ENCODE measurements at places on chromosomes 5 and 9.

DNA sequence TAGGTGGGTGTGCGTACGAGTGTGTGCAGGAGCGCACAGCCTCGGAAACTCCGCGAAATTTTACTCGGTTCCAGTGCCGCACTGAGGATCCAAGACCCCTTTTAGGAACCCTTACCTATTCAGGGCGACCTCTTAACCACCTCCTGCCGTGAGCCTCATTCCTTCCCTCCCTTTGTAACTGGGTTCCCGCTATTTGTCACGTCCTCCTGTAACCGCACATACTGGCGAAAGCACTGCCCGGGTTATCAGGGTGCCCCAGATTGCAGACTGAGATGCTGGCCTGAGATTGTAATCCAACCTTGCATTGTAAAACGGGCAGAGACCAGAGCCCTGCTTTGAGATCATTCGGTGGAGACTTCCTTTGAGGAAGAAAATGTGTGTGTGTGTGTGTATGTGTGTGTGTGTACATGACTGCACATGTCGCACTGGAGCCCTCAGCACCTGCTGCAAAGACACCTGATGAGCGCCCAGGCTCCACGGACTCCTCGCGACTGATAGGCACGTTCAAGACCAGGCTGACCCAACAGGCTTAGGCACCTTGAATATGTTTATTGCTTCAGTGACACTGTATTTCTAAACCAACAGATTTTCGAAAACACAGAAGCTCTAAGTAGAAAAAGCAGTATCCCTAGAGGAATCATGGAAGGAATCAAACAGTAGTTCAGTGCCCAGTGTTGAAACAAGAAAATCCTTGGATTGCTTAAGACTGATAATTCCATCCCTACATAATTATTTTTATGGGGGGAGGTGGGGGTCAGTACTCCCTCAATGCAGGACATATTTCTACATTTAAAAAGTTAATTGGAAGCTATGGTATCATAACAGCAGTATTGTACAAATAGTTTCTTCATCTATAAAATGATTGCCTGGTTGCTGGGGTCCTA lies 86.5 kb upstream of the TNFAIP8 start:
- DNase-seq, result peak; percentile 57

DNA sequence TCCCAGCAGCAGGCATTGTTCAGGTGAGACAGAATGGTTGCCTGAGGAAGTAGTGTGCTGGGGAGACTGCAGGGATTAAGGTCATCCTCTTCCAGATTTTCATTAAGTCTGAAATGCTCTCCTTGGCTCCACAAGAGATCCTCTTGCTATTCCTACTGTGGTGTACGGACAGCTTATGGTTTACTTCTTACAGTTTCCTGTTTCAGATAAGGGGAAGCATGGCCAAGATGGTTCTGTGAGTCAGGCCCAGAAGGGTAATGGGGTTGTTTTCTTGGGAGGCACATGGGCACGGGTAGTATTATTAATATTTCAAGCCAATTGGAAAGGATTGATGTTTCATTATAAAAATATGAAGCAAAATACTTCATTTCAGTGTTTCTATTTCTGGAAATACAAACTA lies 42.9 kb downstream of the GLRX start:
- DNase-seq, result no peak

GRCh38 chr5:75335952-75336614 lies 937 bp upstream of the HMGCR start:
- DNase-seq, result no peak

- DNase-seq, result no peak
These were observed 144.1 kb downstream of the PLPPR1 start for GRCh38 chr9:101172616-101173015.

- DNase-seq, result no peak
These were observed 97.5 kb downstream of the HSPA4 start for GRCh38 chr5:133149345-133149744.

GRCh38 chr5:137195483-137195882 lies 303.6 kb downstream of the SPOCK1 start:
- DNase-seq, result no peak

DNA sequence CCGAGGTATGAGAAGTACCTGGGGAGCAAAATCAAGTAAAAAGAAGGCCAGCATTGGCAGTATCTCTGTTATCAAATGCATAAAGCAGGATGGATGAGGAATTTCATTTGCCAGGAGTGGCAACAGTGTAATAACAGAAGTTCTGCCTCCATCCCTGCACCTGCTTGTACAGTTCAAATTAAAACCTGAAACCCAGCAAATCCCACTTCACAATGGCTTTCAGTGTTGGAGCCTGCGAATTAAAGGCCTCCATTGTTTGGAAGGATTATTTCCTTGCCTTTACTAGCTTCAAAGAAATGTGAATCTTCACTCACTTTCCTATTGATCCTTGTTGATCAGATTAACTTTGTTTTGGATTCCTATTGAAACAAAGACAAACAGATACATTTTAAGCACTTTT lies 31.5 kb upstream of the IRX1 start:
- DNase-seq, result no peak

GRCh38 chr9:70677055-70677735 lies 262.7 kb upstream of the KLF9 start:
- DNase-seq, result no peak

DNA sequence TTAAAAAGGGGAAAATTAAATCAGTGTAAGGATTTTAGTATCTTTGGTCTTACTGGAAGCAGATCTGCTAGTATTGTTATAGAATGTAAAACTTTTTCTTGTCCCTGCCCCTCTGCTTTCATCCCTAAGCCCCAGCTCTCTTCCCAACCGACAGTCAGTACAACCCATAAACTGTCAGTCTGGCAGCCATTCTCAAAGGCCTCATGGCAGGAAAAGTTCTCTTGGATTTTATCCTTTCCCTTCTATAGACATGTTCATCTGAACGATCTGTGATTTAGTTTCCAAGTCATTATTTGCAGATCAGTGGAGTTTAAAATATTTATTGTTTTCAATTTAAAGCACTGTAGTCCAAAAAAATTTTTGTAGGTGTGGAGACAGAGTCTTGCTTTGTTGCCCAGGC lies 39.2 kb downstream of the ARRDC3 start:
- DNase-seq, result no peak

- DNase-seq, result no peak
These were observed 11.0 kb downstream of the TCOF1 start for GRCh38 chr5:150368526-150368925.

GRCh38 chr5:36777105-36777757 lies 99.3 kb upstream of the NIPBL start:
- no peak for DNase-seq

- DNase-seq, result no peak
These were observed 84.7 kb upstream of the TBC1D2 start for GRCh38 chr9:98339987-98340800.

DNA sequence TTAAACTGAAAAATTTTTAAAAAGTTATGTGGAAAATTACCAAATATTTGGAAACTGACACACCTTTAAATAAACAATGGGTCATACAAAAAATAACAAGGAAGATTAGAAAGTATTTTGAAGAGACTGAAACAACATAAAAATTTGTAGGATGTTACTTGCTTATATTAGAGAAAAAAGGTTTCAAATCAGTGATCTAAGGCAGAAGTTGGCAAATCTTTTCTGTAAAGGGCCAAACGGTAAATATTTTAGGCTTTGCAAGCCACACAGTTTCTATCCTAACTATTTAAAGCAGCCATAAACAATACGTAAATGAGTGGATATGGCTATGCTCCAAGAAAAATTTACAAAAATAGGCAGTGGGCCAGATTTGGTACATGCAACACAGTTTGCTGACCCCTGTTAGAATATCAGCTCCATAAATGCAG lies 81.3 kb downstream of the OXCT1 start:
- DNase-seq, result no peak

- DNase-seq, result no peak
These were observed 93.9 kb downstream of the YTHDC2 start for GRCh38 chr5:113607361-113607760.

GRCh38 chr5:106757672-106758071 lies 913.1 kb downstream of the EFNA5 start:
- no peak for DNase-seq

DNA sequence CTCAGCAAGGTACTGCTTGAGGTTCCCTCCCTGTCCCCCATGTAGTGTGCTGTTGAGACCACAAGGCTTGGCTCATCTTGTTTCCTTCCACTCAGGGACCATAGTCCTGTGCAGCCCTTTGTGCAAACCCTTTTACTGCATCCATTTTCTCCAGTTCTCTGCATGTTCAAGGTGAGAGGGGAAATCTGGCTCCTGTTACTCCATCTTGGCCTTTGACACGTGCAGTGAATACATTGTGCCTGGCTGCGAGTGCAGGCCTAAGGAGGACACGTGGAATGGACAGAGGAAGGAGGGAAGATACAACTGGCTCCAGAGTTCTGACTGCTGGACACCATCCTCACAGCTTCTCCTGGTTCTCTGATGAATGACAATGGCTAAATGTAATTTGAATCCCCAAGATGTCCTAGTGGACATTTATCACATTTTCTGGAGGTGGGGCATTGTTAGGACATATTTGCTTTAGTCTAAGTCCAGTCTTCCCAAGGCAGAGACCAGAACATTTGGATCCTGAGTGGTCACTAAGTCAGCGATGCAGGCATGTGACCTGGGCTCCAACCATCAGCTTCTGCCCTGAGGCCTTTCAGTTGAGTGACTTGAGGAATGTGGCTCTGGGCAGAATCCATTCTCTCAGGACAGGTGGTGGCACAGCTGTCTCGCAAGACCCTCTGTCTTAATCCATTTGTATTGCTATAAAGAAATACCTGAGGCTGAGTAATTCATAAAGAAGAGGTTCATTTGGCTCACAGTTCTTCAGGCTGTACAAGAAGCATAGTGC lies 189.0 kb upstream of the DAP start:
- no peak for DNase-seq

GRCh38 chr5:2698581-2698980 lies 52.9 kb downstream of the IRX2 start:
- no peak for DNase-seq

GRCh38 chr9:105975886-105976645 lies 281.7 kb downstream of the TMEM38B start:
- no peak for DNase-seq

DNA sequence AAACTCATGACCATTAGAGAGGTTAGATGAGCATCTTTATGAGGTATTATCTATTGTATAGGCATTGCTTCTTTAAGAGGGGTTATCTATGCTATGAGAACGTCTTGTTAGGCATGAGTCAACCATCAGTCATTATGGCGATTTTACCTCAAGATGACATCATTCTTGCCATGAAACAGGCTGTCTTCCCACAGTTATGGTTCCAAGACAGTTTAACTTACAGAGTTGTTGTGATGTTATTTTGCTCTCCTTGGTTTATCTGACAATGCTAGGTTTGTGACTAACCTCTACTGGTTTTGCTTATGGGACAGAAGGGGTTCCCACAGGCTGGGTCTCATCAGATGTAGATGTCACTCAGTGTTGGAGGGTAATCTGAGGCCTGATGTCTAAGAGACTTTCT lies 1864.7 kb upstream of the ACO1 start:
- no peak for DNase-seq

DNA sequence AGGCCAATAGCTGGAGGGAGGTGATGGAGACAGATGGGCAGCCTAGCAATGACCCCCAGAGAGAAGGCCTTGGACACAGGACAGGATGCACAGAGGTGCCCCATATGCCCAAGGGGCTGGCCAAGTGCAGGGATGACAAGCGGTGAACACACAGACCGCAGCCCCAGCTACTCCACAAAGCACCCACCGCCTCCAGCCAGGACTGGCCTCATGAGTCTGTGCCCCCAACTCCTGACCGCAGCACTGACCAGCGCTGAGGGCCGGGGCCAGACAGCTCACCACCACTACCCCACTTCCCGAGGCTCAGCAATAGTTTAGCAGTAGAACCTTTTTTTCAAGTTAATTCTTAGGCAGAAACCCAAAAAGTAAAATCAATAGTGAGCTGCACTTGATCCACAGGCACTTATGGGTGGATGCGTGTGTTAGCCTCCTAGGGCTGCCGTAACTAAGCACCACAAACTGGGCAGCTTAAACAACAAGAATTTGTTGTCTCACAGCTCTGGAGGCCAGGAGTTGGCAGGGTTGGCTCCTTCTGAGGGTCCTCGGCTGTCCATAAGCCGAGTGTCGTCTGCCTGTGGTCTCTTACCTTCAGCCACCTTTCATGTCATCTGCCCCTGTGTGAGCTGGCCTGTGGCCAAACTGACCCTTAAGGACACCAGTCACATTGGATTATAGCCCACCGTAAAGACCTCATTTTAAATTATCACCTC lies 14.1 kb downstream of the ROR2 start:
- no peak for DNase-seq

- no peak for DNase-seq
These were observed 313.9 kb upstream of the TLE4 start for GRCh38 chr9:79257790-79258351.

DNA sequence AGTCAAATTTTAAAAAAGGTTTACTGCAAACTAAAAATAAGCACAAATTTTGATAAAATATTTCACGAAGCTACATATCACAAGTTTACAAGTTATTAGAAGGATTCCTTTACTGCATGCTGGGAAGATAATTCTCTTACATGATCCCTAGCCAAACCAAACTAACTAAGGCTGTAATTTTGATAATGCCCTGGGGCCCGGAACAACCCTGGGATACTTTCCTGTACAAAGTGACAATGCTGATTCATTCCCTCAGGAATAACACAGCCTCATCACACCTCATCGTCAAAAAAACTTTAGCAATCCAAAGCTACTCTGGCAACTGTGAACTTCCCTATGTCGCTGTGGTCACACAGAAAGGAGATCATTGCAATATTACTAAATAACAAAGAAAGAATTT lies 402.9 kb downstream of the RAB3C start:
- no peak for DNase-seq

- DNase-seq, result no peak
These were observed 599.6 kb upstream of the GRAMD2B start for GRCh38 chr5:125823572-125823971.

DNA sequence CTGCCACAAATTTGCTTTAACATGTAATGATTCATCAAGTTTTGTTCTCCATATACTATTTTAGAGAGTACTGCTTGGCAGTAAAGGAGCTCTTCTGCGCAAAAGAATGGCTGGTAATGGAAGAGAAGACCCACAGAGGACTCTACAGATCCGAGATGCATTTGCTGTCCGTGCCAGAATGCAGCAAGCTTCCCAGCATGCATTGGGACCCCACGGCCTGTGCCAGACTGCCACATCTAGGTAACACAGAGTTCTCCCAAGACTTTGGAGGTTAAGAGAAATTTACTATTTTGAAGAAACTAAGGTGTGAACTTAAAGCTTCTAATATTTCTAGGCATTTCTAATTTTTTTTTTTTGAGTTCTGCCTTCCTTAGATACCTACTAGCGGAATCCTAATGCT lies 107.1 kb downstream of the MUSK start:
- DNase-seq, result no peak

- DNase-seq, result no peak
These were observed 93.1 kb downstream of the PJA2 start for GRCh38 chr5:109316634-109317033.

GRCh38 chr5:123916345-123917121 lies 404.6 kb downstream of the CSNK1G3 start:
- DNase-seq, result no peak

DNA sequence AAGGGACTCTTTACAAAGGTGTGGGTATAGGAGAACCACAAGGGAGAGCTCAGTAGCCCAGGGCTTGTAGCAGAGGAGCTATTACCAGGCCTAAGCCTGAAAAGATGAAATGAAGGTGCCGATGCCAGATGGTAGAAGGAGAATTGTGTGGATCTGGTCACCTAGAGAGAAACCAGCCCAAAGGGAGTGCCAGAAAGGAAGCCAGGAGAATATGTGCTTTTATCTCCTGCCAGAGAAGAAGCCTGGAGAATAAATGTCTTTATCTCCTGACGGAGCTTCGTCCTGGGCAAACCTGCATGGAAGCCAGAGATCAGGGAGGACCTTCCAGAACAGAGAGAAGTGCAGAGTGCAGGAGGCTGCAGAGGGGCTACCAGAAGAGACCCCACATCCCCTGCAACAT lies 142.6 kb downstream of the MED10 start:
- no peak for DNase-seq

- no peak for DNase-seq
These were observed 44.7 kb downstream of the STOM start for GRCh38 chr9:121325387-121325786.
